ENCODE measurements at places on chromosomes 1 and 21. TPM values are rescaled to one million over a fixed set of nuclear protein-coding genes. Genes with fewer than 3 reads are reported as not detected.

Gene LCE1B
- not detected for polyA plus RNA-seq

- no peak for DNase-seq
These were observed 1629.3 kb downstream of the MRPL39 start for GRCh38 chr21:23977971-23978370.

DNA sequence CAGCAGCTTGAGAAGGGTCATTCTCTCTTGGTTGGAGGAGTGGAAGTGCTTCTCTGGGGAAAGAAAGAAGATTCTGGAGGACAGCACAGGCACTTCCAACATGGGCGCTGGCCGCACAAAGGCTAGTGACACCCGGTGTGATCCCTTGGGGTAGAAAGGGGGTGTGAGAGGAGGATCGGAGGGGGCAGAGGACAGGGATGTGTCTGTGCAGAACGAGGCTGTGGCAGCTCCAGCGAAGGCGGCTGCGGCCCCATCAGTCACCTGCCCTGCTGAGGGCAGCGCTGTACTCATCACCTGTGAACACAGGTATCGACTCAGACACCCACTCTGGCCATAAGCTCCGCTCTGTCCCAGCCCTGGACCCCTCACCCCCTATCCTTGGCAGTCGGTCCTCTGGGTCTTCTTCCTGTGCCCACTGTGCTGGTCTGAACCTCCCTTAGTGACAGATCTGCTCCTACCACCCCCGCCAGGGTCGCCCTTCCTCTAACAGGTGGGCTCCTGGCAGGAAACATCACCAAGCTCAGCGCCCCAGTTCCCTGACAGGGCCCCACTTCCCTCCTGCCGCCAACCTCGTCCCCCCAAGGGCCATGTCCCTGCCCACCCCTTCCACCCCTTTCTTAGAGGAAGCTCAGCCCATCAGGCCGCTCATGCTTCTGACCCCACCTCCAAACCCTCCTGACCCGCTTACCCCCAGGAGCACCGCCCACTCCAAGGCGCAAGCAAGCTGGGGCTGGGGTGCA is 20.1 kb downstream of the TP73 start:
- no peak for DNase-seq

- no peak for DNase-seq
These were observed 3.2 kb upstream of the EDEM3 start for GRCh38 chr1:184757891-184758290.

DNA sequence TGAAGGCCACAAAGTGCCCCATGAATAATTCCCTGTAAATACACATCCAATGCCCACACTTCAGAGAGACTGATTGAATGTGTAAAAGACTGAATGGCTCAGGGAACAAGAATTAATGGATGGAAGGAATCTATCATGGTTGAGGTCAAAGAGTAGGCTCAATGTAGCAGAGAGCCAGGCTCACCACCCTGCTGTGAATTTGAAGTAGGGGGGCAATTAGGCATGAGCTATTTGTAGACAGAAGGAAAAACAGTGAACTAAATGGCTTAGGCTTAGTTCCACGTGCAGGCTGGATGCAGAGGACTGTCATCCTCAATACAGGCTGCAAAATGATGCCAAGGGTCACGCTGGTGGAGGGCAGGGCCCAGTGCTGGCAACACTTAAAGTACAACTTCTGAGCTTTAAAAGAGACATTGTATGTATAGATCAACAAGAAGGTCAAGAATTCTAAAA is 22.9 kb upstream of the IGSF3 start:
- no peak for DNase-seq

- no peak for DNase-seq
These were observed 97.4 kb upstream of the DUSP10 start for GRCh38 chr1:221839321-221839720.

DNA sequence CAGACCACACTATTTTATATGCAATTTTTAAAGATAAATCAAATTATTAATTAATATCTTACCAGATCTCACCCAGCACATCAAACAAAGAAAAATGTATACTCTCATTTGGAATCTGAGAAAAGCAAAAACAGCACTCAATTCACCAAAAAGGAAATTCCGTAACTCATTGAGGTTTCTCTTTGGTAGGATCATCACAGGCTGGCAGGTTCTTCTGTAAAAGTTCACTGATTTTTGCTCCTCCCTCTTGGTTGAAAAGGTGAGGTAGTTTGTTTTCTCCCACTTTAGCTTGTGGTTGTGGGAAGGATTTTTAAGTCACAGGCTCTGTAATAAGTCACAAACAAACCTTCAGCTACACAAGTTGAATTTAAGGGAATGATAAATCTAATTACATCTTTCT is at the start of gene LIPI:
Gene LIPI, minus strand, starts transcription at position 218 of the 400 bp plus-strand sequence. Its CDS starts 110 bp downstream, at position 108.
- no peak for DNase-seq

DNA sequence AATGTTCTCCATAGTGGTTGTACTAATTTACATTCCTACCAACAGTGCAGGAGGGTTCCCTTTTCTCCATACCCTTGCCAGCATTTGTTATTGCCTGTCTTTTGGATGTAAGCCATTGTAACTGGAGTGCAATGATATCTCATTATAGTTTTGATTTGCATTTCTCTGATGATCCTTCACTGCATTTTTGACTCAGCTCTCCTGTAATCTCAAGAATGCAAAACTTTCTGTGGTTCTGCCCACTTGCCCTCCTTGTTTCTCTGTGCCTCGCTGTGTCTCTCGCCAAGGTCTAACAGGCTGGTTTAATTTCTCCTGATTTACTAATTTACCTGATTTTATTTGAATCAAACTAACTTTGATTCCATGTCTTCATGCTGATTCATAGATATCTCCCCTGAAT is 407.9 kb downstream of the ZP4 start:
- DNase-seq, result no peak

- no peak for DNase-seq
These were observed 6.9 kb downstream of the FMN2 start for GRCh38 chr1:240098534-240098933.

DNA sequence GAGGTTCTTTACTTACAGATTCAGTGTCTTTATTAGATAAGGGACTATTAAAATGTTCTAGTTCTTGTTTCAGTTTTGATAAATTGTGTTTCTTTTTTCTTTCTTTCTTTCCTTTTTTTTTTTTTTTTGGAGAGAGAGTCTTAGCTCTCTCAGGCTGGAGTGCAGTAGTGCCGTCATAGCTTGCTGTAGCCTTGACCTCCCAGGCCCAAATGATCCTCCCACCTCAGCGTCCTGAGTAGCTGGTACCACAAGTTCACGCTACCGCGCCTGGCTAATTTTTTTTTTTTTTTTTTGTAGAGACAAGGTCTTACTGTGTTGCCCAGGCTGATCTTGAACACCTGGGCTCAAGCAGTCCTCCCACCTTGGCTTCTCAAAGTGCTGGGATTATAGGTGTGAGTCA is 76.6 kb downstream of the TMEM200B start:
- DNase-seq, result no peak

GRCh38 chr1:192967211-192967877 is 91.8 kb downstream of the UCHL5 start:
- DNase-seq, result no peak

DNA sequence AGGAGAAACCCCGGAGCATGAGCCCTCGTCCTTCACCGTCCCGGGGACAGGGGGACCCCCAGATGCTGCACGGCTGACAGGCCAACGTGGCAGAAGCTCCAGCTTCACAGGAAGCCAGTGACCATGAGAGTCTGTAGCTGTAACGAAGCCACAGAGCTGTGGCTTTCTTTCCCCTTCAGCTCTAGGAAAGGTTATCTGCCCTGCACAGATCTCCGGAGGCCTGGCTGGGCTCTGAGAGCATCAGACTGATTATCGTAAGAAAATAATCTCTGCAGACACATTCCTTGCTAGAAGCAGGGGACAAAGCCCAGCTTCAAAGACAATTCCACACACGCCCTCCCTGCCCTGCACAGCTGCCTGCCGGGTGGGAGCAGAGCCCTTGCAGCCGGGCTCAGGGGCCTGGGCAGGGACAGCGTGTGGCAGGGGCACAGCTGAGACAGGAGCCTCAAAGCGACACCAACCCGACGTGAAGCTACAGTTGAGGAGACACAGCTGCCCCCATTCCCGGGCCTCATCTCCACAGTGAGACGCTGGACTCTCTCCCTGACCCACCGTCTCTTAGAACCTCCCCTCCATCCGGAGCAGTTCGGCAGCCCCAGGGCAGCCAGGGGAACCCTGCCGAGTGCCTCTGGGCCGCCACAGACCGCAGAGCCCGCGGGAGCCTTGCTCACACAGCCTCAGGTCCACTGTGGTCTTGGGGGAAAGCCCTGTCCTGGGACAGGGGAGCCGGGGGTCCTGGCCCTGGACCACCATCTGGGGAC is 30.6 kb downstream of the POFUT2 start:
- DNase-seq, result no peak

GRCh38 chr1:41370756-41371420 is 9.7 kb downstream of the FOXO6 start:
- no peak for DNase-seq

GRCh38 chr1:107820801-107821200 is 144.2 kb downstream of the VAV3 start:
- no peak for DNase-seq

All from muscle of back (tissue), 13 donors.